Nephron progenitor cell (in vitro differentiated cells): ENCODE measurements at places on chromosomes 2 and 18.

GRCh38 chr2:74039611-74040010, 54.9 kb downstream of the TET3 start:
- DNase-seq = no peak

GRCh38 chr2:202442882-202443281, 66.8 kb downstream of the BMPR2 start:
- DNase-seq = no peak

- DNase-seq = no peak
These were observed 13.7 kb downstream of the NCKAP1 start for GRCh38 chr2:183024339-183025095.

DNA sequence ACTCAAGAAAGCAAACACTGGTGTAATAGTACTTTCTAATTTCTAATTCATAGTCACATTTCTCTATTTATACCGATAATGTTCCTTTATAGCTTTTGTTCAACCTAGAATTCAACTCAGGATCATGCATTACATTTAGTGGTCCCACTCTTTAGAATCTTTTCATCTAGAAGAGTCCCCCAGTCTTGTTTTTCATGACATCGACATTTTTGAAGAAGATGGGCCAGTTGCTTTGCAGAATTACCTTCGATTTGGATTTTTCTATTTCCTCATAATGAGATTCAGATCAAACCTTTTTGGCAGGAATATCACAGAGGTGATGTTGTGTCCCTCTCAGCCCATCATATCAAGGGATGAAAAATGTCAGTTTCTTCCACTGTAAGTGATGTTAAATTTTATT, 35.3 kb downstream of the KIAA2012 start:
- DNase-seq = no peak

- DNase-seq = no peak
These were observed 30.4 kb upstream of the PROKR1 start for GRCh38 chr2:68612765-68613519.

DNA sequence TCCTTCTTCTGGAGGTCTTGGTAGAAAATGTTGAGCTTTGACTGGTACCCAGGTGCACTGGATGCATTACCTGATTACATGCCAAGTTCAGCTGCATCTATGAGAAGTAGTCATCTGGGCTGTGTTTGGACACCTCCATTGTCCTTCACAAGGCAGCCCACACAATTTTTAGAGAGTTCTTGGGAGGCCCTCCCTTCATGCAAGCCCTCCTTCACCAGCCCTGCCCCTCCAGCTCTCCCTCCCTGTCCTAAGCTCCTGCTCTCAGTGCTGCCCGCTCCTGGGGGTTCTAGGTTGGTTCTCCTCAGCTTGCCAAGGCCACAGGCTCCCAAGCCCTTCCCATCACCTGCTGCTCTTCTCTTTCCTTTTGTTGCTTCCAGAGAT, 148.7 kb downstream of the DYSF start:
- no peak for DNase-seq

DNA sequence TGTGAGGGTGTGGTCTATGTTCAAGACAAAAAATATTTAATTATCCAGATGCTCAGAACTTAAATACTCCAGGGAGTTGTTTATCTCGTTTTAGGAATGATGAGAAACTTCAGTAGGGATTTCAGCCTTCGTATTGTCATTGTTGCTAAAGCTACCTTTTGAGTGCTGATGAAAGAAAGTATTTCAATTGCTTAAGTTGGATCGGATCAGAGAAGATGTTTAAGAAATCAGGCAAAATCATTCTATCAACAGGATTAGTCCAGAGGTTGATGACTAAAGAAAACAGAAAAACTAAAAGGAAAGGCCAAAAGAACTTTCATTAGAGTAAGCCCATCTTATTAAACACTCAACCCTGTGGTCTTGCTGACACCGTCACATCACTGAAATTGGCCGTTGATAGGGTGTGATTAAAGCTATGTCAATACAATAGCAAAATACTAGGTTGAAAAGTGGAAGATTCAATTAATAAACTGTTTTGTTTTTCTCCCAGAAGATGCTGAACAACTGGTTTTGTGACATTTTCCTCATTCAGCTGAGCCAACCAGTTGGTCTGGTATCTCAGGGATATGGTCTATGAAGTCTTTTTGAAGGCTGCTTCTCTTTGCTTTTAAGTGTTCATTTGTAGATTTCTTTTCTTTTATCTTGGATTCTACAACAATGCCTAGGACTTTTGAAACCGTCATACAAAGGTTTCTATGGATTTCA, 551.7 kb downstream of the SLC4A3 start:
- DNase-seq = no peak

GRCh38 chr2:196289000-196289399, 117.6 kb upstream of the STK17B start:
- no peak for DNase-seq

GRCh38 chr2:50922506-50922905, 109.4 kb downstream of the NRXN1 start:
- peak; percentile 23 for DNase-seq

DNA sequence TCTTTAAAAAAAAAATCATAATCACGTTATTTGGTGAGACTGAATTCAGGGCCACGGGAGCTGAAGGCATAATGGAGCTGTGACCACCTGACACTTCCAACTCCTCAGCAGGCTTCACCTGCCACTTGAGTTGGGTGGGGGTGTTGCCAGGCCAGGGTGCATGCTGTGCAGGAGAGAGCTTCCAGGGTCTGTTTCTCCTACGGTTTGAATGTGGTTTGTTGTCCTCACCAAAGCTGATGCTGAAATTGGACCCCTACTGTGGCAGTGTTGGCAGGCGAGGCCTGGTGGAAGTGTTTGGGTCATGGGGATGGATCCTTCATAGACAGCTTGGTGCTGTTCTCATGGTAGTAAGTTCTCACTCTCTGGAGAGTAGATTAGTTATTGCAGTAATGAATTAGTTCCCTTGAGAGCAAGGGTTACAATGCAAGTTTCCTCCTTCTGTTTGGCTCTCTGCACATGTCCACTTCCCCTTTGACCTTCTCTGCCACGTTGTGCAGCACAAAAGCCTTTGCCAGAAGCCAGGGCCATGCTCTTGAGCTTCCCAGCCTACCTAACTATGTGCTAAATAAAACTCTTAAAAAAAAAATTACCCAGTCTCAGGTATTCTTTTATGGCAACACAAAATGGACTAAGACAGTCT, 38.3 kb upstream of the ANKRD44 start:
- no peak for DNase-seq

DNA sequence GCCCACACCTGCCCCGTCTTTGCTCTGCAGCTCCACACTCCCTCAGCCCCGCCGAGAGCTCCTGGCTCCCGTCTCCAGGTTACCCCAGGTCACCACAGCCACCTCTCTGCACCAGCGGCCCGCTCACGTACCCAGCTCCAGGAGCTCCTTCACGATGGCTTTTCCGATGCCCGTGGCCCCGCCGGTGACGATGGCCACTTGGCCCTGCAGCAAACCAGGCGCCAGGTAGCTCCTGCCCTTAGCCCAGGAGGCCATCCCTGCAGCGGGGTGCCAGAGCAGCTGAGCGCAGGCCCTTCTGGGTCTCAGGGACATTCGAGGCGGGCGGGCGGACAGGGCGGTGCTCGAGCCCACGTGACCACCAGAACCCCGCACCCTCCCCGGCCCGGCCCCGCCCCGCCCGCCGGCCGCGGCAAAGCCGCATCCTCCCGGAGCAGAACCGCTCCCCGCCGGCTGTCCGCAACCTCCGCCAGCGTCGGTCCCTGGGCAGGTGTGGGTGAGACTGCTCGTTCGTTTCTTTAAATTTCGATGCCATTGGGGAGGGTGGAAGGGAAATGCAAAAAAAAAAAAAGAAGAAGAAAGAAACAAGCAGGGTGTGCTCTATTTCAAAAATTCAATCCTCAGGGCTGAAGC, at the start of the genes PECR and TMEM169:
Gene PECR (minus strand): TSS at position 323 of the 630 bp plus-strand sequence. CDS start 68 bp downstream, at position 255.
Gene TMEM169 (plus strand): TSS at position 433 of the 630 bp plus-strand sequence. CDS start 14,045 bp downstream, outside the sequence.
- peak; percentile 87 for DNase-seq

DNA sequence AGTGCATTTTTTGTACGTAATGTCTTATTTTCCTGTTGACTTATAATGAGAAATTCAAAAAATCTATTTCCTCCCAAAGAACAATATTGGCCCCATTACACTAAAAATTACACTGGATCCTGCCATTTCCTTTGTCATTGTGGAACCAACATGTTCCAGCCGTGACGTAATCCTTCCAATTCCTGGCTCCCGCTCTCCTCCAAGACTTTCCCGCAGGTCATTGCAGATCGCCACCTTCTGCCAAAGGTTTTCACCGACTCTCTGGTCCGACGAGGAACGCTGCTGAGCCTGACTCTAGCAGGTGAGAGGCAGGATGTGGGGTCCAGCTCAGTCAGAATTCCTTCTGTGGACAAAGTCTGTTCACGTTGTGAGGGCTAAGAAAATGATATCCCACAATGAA, 38.0 kb downstream of the PTGR3 start:
- no peak for DNase-seq

DNA sequence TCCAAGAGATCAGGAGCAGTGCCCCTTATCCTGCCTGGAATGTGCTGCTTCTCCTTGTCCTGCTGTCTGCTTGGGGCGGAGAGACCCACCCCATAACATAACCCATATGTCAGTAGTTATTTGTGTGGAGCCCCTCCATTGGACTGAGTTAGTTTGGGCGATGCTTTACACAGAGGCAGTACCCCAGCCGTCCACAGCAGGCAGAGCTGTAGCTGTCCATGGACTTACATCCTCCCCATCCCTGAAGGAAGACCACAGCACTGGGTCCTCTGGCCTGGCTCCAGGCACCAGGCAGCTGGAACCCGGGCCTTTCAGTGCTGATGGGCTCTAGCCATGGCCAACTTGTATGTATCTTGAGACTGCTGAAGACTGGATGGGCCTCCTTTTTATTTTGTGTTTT, 20.3 kb downstream of the GKN2 start:
- no peak for DNase-seq

GRCh38 chr2:33444967-33445366, 31.5 kb upstream of the RASGRP3 start:
- no peak for DNase-seq

- DNase-seq = no peak
These were observed 107.4 kb downstream of the CLIP4 start for GRCh38 chr2:29222381-29223179.

GRCh38 chr2:240258685-240259084, 118.2 kb upstream of the OTOS start:
- no peak for DNase-seq

- DNase-seq = no peak
These were observed 30.7 kb upstream of the DUSP2 start for GRCh38 chr2:96175951-96176350.

GRCh38 chr18:11871501-11871900, 20.3 kb downstream of the CHMP1B start:
- no peak for DNase-seq

GRCh38 chr2:16238001-16238761, 297.8 kb downstream of the MYCN start:
- DNase-seq = no peak

GRCh38 chr18:11500153-11501122, 109.0 kb upstream of the SLC35G4 start:
- DNase-seq = no peak
